Dorsolateral prefrontal cortex (tissue), 122 donors: ENCODE measurements at places on chromosomes 13 and 19.

DNA sequence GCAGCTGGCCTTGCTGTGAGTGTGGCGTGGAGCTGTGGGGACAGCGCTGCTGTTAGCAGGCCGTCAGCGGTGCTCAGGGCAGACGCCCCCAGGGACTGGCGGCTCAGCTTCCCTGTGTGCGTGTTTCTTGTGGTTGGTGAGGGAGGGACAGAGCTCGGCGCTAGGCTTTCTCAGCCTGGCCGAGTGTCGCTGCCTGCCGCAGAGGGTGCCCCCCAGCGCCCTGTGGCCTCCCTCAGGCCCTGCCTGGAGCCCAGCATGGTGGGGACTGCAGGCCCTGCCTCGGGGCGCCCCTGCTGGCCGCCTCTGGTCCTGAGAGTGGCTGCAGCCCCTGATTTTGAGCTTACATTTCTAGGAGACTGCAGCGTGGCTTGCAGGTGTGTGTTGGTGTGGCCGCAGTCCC lies 35.5 kb downstream of the DOT1L start:
- DNase-seq = no peak

- no peak for DNase-seq
Observed at GRCh38 chr13:106521095-106521799, 14.2 kb downstream of the EFNB2 start.

DNA sequence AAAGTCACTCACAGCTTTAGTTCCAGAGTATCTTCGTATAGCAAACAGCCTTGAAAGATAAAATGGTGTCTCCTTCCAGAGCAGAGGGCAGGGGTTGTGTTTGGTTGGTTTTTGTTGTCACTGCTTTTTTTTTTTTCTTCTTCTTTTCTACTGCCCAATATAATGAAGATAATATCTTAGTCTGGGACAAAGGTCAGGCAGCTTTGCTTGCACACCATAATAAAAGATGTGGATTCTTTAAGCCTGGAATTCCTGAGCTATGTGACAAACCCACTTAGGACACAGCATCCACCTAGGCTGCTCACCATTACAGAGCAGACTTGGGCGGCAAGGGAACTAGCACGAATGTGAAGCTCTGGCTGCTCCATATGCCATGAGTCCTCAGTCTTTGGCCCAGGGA lies 165.6 kb upstream of the MIR17HG start:
- DNase-seq = no peak

GRCh38 chr13:97460004-97460775 lies 26.2 kb downstream of the RAP2A start:
- DNase-seq = no peak

GRCh38 chr19:52981329-52981728 lies 18.6 kb upstream of the ZNF816 start:
- DNase-seq = no peak

DNA sequence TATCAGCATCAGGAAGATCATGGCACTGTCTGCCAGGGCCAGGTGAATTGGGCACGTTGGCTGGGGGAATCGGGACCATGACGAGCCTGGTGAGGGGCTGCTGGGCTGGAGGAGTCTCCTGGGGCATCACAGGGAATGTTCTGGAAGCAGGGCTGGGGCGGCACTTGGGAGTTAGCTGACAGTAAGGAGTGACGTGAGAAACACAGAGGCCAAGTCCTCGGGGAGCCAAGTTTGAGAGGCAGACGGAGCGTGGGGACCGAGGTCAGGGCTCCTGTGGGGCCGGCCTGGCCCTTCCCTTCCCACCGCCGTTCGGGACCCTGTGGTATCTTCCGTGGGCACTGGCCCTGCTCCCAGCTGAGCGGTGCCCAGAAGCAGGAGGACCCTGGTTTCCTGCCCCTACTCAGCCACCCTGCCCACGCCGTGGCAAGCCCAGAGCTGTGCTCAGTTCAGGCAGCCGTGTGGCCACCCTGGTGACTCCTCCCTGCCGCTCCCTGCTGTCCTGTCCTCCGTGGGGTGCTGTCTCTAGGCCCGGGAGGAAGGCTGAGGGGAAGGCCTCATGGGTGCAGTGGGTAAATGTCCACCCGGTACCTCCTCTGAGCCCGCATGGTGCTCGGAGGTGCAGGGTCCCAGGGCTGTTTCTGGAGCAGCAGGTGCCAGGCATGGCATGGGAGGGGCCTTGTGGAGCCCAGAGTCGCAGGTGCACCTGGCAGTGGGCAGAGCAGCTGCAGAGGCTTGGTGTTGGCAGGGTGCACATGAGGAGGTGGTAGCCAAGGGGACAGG lies 25.2 kb downstream of the CRTC1 start:
- no peak for DNase-seq

DNA sequence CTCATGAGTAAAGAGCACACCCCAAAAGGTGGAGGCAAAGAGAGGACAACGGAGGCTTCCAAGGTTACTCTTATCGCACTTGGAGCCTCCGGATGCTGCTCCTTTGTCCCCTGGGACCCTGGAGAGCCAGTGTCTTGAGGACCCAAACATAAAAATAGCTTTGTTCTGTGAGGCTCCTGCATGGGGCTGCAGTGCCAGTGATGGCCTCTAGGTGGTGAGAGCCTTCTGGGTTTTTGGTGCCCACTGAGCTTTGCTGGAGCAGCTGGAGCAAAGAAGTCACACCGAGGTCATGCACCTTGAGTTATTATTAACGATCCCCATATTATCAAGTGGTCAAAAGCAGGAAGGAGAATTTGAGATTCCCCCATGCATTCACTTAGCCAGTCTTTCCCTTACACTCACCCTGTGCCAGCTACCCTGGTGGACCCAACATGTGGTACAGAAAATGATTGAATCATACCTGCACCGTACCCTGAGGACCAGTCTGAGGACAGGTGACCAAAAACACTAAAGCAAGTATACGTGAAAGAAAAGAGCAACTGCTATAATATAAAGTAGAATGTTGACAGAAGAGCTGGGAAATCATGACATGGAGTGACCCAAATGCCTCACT lies 41.5 kb downstream of the ZNF682 start:
- no peak for DNase-seq

- DNase-seq = no peak
Observed at GRCh38 chr13:88107570-88107969, 436.4 kb downstream of the SLITRK5 start.

- no peak for DNase-seq
Observed at GRCh38 chr19:3547301-3547731, 8.3 kb downstream of the TEKTIP1 start.

DNA sequence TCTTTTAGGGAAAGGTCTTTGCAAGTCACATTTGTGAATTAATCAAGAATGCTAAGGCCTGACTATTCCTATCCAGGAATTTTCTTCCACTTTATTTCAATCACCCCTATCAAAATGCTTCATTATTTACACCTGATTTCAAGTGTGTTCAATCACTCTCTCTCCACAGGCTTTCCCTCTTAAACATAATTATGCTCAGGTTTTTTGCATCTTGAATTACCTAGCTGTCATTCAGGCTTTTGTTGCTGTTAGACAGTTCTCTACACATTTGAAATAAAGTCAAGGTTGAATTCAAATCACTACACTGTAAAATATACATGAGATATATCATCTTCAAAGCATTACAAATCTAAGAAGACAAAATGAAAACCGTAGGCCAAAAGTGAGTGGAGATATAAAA lies 941.3 kb upstream of the SLITRK1 start:
- no peak for DNase-seq

GRCh38 chr19:32289566-32290210 lies 55.7 kb upstream of the ZNF507 start:
- no peak for DNase-seq

- no peak for DNase-seq
Observed at GRCh38 chr13:21055016-21055415, 6.4 kb downstream of the LATS2 start.

DNA sequence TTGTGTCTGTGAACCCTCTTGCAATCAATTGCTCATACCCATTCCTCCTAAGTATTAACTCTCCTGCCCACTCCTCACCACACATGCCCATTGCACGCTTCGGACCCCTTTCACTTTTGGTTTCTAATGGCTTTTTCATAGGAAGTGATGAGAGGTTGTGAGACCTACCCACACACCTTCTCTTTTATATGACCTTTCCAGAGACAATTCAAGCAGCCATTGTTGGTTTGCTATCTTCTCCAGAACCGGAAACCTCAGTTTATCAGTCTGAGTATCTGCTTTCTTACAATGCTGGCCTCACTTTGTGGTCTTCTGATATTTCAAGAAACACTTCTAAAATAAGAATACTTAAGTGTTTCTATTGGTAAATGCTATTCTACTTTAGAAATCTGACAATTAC lies 1550.8 kb upstream of the SLC10A2 start:
- no peak for DNase-seq

DNA sequence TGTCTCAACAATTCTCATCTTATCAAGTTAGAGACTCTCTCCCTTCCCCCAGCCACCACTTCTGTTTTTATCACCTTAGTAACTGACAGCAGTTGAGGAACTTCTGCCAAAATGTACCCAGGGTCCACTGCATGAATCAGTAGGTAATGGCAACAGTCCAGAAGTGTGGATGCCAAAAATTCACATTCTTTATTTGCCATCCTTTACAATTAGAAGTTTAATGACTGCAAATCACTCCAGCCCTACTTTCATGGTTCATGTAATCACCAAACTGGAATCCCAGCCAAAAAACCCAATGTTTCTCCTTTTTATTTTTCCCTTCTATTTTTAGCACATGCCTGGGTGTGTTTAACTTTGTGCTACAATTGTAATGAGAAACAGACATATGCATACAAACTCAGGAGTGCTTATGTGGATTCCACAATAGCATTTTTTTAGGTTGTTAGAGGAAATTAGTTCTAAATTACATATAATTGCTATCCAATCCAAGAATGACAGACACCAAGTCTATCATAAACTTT lies 243.5 kb downstream of the RGCC start:
- no peak for DNase-seq

- DNase-seq = peak; percentile 69
Observed at GRCh38 chr19:56692206-56692895, 20.8 kb upstream of the ZNF835 start.

DNA sequence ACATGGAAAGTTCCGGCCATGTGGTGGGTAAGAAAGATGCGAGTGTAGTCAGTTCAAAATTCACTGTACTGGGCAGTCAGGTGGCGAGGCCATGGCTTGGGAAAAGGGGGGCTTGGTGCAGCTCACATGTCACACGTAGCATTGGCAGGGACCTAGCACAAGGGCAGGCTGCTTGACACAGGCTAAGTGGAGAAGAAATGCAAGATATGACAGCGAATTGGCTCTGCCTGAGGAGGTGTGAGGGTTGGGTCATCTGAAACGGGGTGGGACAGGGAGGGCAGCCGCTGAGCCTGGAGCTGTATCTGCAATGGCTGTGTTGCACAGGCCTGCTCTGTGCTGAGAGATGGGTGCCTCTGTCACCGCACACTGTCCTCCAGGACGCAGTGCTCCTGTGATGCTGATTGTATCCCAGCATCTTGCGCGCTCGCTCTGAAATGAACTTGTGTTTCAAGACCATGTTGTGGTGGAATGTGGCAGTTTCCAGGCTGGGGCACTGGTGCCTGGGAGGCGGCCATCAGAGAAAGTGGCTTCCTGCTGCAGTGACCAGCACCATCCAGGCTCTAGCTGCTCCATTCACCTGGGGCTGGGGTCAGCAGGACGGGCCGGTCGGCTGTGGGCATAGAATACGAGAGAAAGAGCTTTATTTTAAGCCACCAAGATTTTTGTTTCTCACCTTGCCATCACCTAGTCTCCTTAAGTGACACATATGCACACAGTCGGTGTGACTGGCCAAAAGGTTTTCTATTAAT lies 70.3 kb downstream of the TEX29 start:
- no peak for DNase-seq

DNA sequence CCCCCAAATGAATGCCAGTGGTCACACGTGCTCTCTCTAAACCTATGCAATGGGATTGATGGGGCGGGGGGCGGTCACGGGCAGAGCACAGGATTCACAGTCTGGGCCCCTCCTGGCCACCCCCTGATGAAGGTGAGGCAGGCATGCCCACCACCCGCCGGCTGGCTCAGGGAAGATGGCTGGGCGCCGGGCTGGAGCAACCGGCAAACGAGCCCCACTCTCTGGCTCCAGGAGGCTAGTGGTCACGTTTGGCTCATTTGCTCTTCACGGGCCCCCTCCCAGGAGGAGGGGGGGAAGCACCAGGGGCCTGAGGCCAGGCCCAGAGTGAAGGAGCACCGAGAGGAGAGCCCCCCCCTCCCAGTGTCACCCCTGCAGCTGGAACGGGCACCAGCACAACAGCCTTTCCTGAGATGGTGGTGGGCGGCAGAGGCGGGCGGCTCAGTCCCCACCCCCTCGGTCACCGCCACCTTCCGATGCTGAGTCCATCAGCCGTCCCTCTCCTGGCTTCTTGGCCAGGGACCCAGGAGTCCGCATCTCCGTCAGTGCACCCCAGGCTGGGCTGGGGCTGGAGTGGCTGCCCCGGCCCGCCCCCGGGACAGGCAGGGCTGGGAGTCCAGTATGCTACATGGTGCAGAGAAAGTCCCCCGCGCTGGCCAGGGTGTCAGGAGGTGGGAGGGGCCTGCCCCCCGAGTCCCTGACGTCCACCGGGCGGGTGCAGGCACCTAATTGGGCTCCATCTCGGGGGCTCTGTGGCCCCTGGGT lies 9.7 kb downstream of the BBC3 start:
- DNase-seq = no peak

GRCh38 chr13:48436661-48437288 lies 23.9 kb upstream of the LPAR6 start:
- DNase-seq = no peak

- DNase-seq = no peak
Observed at GRCh38 chr13:72156760-72157159, 289.8 kb upstream of the DACH1 start.

GRCh38 chr13:41463838-41464602 lies 6.7 kb downstream of the RGCC start:
- no peak for DNase-seq

DNA sequence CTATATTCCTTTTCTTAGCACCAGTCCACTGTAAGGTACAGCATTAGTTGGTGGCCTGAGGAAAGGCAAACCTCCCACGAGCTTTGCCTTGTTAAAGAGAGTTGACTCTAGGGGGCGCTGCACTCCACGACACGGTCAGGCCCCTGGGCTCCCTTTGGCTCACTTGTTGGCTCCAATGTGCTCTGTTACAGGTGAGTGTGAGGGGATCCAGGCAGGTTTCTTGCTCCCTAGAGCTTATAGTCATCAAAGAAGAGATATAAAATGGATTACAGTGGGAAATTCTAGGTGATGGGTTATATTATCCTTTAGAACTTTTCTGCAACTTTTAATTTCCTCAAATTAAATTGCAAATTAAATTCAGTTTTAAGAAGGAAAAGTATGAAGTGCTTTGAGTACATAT lies 3.7 kb downstream of the WDR87 start:
- peak; percentile 81 for DNase-seq
